ENCODE measurements at places on chromosomes 5 and 9.
A peak's percentile ranks its signal among the peaks of the same experiment; 100 is the strongest.

- no peak for DNase-seq
These were observed 5.9 kb upstream of the RGMB start for GRCh38 chr5:98767581-98767980.

- no peak for DNase-seq
These were observed 133.5 kb upstream of the IL12B start for GRCh38 chr5:159463590-159464321.

DNA sequence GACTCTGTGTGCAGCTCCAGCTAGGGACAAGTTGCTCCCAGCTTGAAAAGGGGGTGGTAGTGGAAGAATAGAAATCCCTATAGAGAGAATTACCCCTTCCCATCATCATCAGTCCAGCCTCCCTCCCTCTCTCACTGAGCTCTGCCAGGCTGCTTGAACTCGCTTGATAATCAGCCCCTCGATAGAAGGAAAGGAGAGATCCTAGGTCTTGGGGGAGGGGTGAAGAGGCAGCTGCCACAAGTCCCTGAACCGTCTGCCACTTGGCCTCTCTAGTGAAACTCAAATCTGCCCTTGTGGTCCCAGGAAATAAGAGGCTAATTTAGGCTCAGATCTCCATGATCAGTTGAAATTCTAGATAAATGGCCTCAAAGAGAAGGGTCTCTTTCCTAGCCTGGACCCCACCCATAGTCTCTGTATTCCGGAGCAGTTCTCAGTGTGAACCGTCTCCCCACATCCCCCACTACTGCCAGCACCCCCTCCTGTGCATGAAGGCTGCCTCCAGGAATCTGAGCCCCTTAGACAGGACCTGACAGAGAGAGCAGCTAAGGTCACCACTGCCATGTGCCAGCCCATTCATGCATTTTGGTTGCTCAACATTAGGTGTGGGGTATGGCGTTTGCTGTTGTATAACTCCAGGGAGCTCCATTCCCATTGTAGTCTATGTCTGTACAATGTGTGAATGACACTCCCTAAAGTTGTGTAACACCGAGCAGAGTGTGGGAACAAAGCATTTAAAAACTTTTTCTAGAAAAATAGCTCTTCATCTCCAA, 5.5 kb downstream of the DNAJB5 start:
- no peak for DNase-seq

DNA sequence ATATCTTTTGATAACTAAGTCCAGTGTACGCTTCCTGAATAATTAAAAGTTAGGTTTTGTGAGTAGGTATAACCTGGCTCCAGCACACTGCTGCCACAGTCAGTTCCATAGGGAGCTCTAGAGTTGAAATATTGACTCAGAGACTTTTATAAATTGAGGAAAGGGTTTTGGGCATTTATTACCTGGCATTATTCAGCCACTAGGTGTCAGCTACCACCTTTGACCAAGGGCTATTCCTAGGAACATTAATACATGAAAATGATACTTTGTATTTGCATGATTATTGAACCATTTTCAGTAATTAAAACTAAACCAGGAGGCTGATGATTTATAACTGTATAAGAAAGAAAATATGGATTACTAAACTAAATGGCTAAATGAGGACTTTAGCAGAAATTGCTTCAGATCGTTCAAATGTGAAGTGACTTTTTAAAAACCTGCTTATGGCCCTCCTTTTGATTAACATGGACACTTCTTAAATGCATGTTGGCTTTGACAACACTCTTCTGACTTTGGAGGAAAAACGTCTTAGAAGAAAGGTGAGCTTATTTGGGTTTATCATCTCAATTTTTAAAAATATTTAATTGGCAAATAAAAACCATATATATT, 83.0 kb downstream of the SMC2 start:
- peak; percentile 13 for DNase-seq

- no peak for DNase-seq
These were observed 398.5 kb upstream of the RPS23 start for GRCh38 chr5:82676661-82677060.

DNA sequence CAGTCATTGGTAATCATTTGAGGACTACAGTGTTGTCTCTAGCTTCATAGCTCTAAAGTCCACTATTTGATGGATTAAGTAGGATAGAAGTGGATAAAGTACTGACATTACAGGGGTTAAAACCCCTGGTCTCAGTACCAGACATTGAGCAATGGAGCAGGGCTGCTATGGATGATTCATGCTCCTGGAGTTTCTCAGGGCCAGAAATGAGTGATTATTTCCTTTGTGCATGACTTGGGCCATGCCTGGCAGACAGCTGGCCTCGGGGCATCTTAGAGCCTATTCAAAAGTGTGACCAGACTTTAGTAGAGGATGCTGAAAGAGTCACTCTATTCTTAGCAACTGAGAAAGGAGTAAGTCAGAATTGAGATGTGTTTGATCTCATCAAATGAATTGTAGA, 350.7 kb upstream of the TLE4 start:
- no peak for DNase-seq

DNA sequence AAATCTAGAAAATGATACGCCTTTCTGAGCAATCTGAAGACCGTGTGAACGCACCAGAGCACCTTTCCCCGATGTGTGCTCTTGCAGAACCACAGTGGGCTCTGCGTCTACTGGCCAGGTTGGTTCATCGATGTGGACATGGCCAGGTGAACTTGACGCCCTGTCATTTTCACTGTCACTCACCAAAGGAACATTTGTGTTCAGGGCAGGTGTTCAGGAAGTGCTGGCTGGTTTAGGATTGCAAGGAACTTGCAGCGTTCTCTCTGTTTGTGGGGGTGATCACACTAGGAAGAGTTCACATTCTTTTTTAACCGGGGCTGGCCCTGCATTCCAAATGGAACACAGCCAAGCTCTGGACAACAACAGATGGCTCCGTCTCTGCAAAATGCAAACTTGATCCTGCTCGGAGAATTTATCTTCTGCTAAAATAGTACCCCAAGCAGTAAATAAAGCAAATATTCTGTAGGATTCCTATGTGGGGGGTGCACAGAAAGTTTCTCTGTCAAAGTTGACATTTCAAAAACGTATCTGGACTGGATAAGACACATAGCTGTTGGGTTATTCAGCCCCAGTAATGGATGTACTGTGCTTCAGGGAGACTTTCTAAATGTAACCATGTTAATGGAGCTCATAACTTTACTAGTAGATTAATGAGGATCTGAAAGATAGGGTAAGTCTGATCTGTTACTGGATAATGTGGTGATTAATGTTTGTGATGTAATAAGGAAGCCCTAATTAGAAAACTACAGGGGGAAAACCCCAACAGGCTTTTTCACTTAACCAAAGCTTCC, 45.7 kb upstream of the FANCC start:
- DNase-seq: peak; percentile 26
